Stimulated activated CD4-positive, alpha-beta T cell treated with anti-CD3 and anti-CD28 coated beads, Interleukin-12 subunit alpha, Interleukin-12 subunit beta, amount 100 ng/mL, for 48 hours (primary cell): ENCODE measurements at places on chromosomes 13 and 19.

DNA sequence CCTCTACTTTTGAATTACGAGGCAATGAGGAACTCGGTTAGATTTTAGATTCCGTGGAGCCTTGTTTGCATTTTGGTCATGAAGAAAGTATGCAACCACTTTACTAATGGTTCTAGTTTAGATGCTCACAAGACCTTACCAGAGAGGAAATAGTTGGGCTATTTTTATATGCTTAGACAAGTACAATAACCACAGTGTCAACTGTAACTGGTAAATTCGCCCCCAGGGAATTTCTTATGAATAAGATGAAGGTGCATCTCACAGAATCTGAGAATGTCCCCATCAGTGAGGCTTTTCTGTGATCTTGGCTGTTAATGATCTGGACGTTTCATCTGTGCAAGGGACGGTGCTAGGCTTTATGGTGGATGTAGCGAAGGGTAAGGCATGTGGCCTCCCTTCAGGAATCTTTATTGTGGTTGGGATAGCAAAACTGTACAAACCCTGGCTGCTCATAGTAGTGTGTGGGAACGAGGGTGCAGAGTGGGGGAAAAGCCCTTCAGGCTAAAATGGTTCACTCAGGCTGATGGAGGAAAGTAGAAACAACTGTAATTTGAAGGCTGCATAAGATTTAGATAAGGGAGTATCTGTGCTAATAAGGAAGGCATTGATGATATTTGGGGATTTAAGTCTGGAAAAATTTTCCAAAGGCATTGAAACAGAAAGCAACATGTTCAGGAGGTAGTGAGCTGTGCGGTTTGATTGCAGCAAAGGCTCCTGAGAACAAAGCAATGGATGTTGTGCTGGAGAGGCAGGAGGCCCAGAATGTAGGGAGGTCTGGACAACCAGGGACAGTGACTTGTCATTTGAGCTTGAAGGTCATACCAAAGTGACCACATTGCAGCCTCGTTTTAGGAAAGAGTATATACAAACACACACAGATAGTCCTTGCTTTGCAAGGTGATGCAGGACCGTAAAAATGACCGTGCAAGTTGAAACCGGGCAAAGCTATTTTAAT, 28.4 kb downstream of the UBAC2 start:
- DNase-seq = no peak

- no peak for DNase-seq
Measured at GRCh38 chr19:38781058-38781457, 7.7 kb upstream of the LGALS7 start.

GRCh38 chr13:46795321-46795720, 1.6 kb downstream of the ESD start:
- no peak for DNase-seq

DNA sequence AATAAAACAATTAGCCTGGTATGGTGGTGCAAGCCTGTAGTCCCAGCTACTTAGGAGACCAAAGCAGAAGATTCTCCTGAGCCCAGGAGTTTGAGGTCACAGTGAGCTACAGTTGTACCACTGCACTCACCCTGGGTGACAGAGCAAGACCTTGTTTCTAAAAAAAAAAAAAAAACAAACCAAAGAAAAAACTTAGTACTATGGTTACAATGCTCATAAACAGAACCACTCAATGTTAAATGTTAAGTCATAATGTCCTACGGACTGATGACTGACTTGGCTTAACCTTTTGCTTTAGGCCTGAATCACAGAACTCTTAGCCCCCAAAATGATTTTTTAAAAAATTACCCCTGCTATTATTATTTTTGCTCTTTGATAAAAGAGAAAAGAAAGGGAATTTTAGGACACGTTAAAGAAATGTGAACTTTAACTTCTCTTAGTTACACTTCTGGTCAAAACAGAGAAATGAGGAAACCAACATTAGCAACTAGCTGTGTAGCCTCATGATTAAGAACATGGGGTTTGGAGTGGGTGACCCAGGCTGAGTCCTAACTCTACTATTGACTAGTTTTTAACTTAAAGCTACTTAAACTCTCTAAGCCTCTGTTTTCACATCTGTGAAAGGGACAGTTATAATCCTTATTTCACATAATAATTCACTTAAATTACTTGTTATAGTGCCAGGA, 13.7 kb upstream of the ELF1 start:
- no peak for DNase-seq

GRCh38 chr13:110571896-110572777, 10.6 kb upstream of the RAB20 start:
- no peak for DNase-seq

- no peak for DNase-seq
Measured at GRCh38 chr13:86579662-86580061, 780.4 kb upstream of the SLITRK6 start.

DNA sequence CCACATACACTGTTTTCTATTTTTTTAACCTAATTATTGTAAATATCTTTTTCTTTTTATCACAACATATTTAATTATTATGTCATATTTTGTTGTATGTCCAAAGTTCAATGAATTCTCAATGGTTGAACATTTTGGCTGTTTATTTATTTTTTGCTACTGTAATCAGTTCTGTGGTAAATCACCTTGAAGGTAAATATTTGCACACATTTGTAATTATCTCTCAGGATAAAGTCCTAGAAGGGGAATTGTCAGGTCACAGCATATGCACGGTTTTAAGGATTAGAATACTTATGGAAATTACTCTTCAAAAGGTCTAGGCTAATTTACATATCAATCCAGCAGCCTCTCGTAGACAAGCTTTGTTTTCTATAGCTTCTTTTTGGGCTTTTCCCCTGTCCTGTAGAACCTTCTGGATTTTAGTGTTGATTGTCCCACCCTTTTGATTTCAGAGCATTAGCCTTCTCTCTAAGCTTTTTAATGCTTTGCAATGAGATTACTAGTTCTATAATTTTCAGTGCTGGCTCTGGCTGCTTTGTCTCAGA, 362.6 kb downstream of the KCNRG start:
- no peak for DNase-seq

DNA sequence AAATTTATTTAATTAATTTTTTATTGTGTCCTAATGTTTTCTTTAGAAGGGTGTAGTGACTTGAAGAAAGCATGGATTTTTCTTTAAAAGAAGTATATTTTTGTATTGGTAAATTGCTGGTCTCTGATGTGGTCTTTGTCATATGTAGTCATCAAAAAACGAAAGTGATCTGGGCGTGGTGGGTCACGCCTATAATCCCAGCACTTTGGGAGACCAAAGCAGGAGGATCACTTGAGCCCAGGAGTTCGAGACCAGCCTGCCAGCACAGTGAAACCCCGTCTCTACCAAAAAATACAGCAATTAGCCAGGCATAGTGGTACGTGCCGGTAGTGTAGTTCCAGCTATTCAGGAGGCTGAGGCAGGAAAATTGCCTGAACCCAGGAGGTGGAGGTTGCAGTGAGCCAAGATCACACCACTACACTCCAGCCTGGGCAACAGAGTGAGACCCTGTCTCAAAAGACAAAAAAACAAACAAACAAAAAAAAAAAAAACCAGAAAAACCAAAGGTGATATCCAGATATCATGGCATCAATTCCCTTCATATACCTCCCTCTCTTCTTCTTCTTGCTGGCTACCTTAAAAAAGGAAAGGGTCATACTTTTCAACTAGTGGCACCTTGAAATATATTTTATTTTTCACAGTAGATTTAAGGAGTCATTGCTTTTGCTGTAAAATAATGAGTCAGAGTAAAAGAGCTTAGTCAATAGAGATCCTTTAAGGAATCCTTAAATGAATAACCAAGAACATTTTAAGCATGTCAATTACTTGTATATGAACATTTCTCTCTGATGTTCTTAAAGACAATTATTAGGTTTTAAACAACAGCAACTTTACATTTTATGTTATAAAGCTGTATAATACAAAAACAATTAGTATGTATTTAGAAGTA, 19.9 kb downstream of the KCTD4 start:
- DNase-seq = no peak

DNA sequence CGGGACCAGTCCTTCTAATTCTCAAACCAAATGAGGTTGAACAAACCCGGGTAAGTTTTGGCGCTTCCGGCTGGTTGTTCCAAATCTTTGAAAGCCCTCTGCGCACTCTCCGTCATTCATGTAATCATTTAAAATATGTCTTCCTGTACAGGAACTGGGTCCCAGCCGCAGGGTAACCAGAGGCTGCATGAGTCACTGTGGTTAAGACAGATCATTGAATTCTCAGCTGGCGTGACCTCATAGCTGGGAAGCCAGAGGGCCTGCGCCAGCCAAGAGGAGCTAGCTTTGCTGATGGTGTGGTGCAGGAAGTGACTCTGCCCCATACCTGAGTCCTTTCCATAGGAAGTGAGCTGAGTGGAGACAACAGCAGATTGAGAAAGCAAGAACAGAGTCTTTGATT, 135.2 kb downstream of the TSHZ3 start:
- DNase-seq = peak; percentile 89

DNA sequence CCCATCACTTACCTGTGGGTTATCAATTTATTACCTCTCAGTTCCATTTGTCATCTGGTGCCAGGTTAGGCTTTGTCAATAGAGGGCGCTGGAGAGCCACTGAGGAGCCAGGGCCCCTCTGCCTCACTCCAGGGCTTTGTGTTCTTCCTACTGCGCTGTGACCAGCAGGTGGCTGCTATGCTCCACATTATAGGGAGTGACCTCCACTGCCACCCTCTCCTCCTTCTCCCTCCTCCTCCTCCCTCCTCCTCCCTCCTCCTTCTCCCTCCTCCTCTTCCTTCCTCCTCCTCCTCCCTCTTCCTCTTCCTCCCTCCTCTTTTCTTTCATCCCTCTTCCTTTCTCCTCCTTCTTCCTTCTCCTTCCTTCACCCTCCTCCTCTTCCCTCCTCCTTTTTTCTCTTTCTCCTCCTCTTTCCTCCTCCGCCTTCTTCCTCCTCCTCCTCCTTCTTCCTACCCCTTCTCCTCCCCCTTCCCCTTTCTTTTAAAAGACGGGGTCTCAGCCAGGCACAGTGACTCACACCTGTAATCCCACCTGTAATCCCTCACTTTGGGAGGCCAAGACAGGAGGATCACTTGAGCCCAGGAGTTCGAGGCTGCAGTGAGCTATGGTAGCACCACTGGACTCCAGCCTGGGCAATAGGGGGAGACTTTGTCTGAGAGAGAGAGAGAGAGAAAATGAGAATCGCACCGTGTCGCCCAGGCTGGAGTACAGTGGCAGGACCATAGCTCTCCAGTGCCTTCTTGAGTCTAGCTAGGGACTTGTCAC, 10.3 kb upstream of the ZBTB32 start:
- peak; percentile 97 for DNase-seq

- DNase-seq = no peak
Measured at GRCh38 chr13:44088991-44089413, 209.3 kb downstream of the LACC1 start.

GRCh38 chr19:2554856-2555255, 78.9 kb downstream of the GADD45B start:
- DNase-seq = no peak

DNA sequence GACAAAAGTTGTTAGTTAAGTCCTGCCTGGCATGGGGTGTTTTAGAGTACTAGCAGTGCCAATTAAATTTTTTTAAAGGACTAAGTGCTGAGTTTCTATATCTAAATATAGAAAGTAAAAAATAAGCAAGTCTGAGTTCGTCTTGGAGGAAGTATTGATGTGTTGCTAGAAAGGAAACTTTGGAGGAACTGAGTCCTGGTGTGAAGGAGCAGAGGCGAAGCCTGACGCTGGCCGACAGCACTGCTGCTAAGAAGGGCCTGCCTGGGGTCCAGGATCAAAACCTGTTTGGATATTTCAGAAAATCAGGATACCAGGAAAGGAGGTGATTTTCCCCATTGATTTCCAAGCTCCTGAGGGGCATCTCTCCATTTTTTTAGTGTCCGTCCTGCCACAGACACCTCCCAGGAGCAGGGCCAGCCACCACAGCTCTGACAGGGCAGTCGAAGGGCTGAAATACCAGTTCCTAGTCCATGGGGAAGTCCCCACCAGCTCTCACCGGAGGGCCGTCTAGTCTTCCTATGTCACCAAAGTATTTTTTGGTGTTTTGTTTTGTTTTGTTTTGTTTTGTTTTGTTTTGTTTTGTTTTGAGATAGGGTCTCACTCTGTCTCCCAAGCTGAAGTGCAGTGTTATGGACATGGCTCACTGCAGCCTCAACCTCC, 38.2 kb upstream of the NPAS1 start:
- DNase-seq = no peak

GRCh38 chr19:52694921-52695320, 39.9 kb downstream of the ZNF611 start:
- DNase-seq = no peak

- no peak for DNase-seq
Measured at GRCh38 chr13:35857769-35858168, 273.4 kb downstream of the DCLK1 start.

DNA sequence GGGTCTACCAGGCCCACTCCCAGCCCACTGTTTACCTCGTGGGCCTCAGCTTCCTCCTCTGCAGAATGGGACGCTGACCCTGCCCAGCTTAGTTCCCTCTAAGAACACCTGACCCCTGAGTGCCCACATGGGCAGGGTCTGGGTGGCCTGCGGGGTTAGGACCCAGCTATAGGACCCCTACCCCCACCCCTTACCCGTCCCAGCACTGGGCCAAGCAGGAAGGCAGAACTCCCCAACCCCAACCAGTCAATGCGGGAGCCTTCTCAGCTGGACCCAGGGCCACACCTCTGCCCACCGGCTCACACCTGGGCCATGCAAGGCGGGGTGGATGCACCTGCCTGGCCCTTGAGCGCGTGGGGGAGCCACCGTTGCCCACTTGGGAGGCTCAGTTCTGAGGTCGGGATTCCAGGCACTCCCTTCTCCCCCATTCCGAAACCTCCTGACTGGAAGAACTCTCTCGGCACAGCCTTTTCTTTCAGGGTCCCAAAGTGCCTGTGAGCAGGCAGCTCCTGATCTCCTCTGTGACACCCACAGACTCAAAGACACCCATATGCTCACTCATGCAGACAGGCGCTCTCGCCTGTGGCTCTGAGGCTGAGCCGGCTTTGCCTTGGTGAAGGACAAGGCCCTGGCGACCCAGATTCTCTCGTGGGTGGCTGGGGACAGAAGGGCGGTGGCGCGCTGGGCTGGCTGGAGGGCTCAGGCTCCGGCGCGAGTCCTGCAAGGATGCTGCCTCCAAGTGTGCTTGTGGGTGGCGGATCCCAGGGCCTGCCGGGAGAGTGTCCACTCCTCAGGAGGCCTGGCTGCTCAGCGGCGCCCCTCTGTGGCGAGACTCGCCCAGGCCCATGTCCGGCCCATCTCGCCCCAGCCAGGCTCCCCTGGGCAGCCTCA, 27.9 kb upstream of the PARP4 start:
- DNase-seq = no peak

- no peak for DNase-seq
Measured at GRCh38 chr13:33757713-33758112, 60.2 kb upstream of the RFC3 start.

GRCh38 chr19:38674388-38675171, 27.1 kb downstream of the ACTN4 start:
- no peak for DNase-seq
